ENCODE measurements at places on chromosomes 3 and 15.

- no peak for DNase-seq
Observed at GRCh38 chr3:125141596-125142419, 70.7 kb downstream of the SLC12A8 start.

GRCh38 chr15:41043276-41043951 is 72.7 kb downstream of the INO80 start:
- no peak for DNase-seq

DNA sequence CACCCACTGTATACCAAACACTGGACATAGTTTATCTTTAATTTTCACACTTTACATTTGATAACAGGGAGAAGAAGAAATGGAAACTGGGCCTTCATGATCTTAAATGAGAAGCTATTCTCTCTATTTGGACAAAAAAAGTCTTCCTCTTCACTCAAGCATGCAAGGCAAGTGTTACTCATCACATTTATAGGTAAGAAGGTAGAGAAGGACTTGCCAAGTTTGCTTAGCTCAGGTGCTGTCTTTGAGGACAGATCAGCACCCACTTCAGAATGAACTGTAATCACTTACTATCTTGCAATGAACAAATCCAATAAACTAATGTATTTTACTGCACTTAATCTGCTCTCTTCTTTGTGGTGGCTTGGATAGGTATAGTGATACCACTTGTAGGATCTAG is 1.1 kb upstream of the MYH15 start:
- no peak for DNase-seq

DNA sequence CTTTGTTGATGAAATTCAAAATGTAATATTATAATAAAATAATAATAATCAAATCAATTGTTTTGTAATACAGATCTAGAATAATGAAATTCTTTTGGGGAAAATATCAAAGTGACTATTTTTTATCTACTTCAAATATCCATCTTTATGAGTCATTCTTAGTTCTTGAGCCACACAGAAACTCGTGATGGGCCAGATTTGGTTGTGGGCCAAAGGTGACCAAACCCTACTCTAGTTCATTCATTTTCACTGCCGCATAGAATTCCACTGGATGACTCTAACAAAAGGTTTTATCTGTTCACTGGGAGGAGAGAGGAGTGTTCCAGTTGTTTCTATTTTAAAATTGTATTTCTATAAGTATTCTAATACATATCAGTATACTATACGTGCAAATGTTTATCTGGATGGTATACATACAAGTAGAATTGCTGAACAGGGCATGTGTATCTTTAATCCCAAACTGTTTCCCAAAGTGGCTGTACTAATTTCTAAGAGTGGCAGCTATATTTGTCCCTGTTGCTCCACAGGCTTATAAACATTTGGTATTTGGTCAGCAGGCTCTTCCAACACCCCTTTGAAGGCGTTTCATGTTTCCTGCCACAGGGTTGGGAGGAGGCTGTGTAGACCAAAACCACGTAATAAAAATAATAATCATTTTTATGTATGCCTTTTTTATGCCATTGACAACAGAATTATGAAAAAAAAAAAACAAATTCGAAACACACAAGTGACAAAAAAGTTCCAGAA is 7.3 kb upstream of the RTP3 start:
- no peak for DNase-seq

GRCh38 chr3:105394177-105394576 is 27.5 kb downstream of the ALCAM start:
- DNase-seq: peak; percentile 93

- peak; percentile 41 for DNase-seq
Observed at GRCh38 chr15:91517491-91518200, 335.9 kb upstream of the SLCO3A1 start.

DNA sequence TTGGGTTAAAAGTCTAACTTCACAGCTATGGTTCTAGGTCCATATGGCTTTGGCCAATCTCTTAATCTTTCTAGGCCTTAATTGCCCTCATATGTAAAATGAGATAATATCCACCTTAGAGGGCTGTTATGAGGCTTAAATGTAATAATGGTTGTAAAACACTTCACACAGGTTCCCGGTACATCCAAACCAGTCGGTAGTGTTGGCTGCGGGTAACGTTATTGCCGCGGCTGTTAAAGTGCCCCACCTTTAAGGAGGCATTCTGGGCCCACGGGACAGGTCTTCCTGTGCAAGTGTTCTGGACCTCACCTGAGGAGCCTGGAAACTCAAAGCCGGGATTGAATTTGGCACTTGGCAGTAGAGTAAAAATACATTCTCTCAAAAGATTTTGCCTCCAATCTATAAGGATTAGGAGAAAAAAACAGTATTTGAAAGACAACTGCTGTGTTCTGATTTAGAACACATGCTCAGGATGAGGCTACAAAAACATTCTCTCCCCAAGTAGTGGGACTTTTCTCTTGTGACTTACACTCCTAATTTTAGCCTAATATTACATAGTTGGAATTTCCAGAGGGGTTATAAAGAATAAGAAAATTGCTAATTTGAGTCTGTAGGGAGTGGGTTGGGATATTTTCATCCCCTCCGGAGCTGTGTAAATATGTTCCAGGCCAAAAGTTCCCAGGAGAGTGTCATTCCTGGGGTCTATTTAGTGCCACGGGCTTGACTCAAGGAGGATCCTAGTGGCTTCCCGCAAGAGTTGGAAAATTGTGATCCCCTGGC is 44.9 kb upstream of the TSEN2 start:
- no peak for DNase-seq

DNA sequence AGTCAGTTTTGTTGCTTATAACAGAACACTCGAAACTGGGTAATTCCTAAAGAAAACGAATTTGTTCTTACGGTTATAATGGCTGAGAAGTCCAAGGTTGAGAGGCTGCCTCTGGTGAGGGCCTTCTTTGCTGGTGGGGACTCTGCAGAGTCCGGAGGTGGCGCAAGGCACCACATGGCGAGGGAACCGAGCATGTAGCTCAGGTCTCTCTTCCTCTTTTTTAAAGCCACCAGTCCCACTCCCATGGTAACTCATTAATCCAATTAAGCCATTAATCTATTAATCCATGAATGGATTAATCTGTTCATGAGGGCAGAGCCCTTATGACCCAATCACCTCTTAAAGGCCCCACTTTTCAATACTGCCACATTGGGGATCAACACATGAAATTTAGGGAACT is 50.0 kb downstream of the ROPN1B start:
- DNase-seq: no peak

DNA sequence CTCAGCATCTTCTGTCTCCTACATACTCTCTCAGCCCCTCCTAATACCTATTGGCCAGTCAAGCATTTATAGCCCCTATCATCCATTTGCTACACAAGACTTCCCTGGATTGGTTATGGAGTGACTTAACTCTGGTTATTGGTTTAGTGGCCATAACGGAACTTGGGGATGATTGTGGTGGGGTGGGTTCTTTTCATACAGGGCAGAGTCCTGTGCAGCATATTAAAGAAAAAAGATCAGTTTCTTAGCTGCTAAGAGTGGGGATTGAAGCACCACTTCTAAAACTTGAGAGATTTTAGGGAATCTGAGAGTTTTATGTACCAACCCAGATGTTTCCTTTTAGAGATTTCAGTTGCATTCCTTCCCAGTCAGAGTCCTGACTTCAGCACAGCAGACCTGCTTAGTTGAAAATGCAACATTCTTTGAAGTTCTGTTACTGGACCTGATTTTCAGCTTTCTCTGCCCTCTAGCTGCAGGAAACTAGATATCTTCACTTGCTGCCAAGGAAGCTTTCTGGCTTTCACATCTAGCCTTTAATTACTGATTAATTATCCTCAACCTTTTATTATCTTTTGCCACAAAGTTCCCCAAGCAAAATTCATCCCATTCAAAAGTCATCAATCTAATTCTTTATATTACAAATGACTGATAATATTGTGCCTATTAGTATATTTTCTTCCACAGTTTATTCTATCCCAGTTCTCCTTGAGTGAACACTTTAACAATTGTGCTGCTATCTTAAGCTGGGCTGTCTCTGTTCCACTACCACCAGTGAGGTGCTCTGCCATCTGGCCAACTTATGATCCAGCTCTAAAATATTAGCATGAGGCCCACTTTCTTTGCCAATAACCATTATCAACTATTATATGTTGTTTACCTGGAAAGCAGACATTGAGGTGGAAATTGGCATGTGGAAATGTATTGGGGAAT is 906.0 kb upstream of the ALCAM start:
- DNase-seq: peak; percentile 29
